ENCODE measurements at places on chromosomes 11 and 22. TPM values are rescaled to one million over a fixed set of nuclear protein-coding genes. Genes with fewer than 3 reads are reported as not detected.

The GLYAT gene
- not detected for total RNA-seq

The RBMXL2 gene
- total RNA-seq = not detected

The C11orf87 gene
- not detected for total RNA-seq

The RASL10A gene
- total RNA-seq = under 0.01 TPM

The MAML2 gene
- total RNA-seq = 23.2 TPM

The SAA4 gene
- total RNA-seq = not detected

The CNGA4 gene
- total RNA-seq = not detected
